ENCODE measurements at places on chromosomes 3 and 15.

DNA sequence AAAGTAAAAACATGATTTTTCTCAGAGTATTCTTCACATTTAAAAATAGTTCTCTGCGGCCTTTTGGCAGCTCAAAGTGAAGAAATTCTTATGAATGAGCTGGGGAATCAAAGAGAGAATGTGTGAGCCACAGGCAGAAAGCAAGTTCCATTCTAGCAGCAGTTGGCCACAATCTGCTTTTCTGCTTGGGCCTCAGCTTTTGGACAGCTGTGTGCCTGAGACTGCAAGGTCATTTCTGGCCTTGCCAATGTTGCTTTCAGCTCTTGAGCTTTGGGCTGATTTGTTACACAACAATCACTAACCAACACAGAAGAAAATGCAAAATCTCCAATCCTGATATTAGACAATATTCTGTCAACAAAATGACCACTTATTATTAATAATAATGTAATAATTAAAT lies 14.4 kb upstream of the TM4SF4 start:
- no peak for DNase-seq

DNA sequence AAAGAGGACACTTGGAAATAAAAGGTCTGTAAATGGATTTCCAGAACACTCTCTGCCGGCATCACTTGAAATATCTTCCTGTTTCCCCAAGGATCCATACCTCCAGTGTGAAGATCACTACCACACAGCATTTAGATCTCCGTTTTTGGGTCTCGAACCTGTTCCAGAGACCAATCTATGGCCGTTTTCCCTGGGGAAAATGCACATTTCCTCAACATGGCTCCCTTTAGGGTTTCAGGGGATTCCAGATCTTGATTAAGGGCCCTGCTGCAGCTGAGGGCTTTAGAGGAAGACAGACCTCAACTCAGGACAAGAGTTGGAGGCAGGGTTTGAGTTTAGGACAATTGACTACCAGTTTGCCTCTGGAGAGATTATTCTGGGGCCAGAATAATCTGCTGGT lies 2.1 kb downstream of the CTSH start:
- no peak for DNase-seq

DNA sequence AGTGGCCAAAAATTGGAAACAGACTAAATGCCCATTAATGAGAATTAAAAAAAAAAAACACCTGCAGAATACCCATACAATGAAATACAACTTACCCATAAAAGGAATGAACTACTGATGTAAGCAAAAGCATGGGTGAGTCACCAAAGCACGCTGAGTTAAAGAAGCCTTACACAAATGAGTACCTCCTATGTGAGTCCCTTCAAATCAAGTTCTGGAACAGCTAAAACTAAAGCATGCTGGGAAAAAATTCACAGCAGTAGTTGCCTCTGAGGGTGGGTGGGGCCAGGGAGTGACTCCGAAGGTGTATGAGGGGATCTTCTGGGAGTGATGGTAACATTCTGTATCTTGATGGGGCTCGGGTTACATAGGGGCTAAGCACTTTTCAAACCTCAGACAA lies 11.4 kb downstream of the MYO5C start:
- DNase-seq = no peak

GRCh38 chr3:2599471-2599870 lies 500.8 kb downstream of the CNTN4 start:
- no peak for DNase-seq

- no peak for DNase-seq
Measured at GRCh38 chr15:58286523-58286922, 145.3 kb upstream of the LIPC start.

- DNase-seq = no peak
Measured at GRCh38 chr15:23734862-23735261, 47.8 kb upstream of the NDN start.

GRCh38 chr15:56832125-56832524 lies 86.3 kb upstream of the TCF12 start:
- peak; percentile 53 for DNase-seq
